CD4-positive, alpha-beta T cell treated with Interleukin-4 for 1 hour (primary cell): ENCODE measurements at places on chromosomes 13 and 19.

GRCh38 chr13:43388282-43389034, 365.1 kb downstream of the DNAJC15 start:
- DNase-seq: no peak

DNA sequence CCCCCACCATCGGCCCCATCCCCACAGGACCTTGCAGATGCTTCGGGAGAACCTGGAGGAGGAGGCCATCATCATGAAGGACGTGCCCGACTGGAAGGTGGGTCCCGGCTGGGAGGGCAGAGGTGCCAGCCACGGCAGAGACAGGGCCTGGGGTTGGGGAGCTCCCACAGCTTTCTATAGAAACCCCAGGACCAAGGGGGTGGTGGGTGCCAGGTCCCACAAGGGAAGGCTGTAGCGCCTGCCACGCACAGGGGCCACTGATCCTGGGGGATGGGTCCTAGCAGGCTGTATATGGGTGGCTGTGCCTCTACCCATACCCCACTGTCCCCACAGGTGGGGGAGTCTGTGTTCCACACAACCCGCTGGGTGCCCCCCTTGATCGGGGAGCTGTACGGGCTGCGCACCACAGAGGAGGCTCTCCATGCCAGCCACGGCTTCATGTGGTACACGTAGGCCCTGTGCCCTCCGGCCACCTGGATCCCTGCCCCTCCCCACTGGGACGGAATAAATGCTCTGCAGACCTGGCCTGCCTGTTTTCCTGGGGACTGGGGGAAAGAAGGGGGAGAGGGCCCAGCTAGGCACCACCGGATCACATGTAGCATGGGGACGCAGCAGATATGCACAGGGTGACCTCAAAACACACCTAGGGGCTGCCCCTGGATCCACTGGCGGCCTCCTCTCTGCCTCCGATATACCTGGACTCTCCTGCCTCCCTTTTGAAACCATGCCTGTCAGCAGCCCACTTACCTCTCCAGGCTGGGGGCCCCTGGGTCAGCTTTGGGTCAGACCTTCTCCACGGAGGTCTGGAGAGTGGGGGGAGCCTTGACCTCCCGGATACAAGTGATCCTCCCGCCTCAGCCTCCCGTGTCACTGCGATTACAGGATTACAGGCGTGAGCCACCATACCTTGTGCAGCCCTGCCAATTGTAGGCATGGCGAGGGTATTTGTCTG, 761 bp upstream of the YJEFN3 start:
- DNase-seq: no peak

DNA sequence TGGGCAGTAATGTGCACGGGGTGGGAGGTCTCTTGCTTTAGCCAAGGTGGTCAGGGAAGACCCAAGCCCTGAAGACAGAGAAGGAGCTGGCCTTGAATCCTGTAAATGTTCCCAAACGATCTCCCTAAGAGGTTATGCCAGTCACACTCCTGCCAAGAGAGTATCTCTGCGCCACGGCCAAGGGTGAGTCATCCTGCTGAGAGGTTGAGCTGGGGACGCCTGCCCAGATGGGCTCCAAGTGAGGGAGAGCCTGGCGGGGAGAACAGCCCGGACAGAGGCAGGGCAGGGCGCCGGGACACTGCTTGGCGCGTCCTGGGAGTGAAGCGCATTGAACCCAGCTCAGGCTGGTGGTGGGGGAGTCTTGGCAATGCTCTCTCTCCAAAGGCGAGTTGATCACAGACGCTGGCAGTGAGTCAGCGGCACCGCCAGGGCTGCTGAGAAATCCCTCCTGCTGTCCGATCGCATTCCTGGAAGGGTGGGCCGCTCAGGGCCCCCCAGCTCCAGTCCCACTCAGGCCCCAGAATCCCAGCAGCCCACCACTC, 16.4 kb downstream of the SULT2B1 start:
- DNase-seq: no peak

DNA sequence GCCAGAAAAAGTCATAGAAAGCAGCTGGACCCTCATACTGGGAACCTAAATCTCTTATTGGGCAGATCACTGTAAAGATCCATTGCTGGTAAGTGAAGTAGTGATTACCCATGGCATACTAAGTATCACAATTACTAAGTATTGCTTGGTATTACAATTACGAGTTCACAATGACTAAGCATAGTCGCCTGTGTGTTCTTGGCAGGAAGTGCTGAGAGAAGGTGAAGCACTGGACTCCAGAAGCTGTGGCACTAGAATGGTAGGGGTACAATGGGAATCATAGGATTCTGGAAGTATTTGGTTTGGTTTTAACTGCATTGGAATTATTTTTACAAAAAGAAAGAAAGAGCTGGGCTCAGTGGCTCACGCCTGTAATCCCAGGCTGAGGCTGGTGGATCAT, 20.3 kb downstream of the LGALS16 start:
- DNase-seq: no peak

- DNase-seq: no peak
Observed at GRCh38 chr13:105063676-105064075, 1471.8 kb downstream of the EFNB2 start.

- DNase-seq: no peak
Observed at GRCh38 chr19:10751109-10751953, 33.5 kb downstream of the DNM2 start.

GRCh38 chr13:82747291-82747690, 1135.0 kb downstream of the SLITRK1 start:
- no peak for DNase-seq

- no peak for DNase-seq
Observed at GRCh38 chr13:83229574-83230305, 652.5 kb downstream of the SLITRK1 start.

GRCh38 chr19:23118400-23118799, 1.6 kb downstream of the ZNF730 start:
- no peak for DNase-seq

DNA sequence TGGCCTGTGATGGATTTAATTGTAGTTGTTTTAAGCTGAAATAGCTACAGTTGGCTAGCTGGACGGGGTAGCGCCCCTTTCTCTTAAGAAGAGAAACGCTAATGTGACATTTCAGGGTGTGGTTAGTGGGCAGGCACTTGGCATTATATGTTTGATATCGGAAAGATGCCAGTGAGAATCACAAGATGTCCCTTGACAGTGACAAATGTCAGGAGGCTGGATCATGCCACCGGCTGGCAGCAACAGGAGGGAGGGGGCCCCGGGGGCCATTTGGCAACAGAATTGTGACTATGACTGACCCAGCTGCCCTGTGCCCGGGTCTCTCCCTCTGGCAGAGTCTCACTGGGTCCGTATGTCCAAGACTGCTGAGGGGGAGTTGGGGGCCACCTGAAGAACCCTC, 4.7 kb downstream of the DCAF15 start:
- no peak for DNase-seq

- peak; percentile 57 for DNase-seq
Observed at GRCh38 chr19:47228168-47228936, 2.6 kb downstream of the BBC3 start.

GRCh38 chr13:36858290-36858689, 39.3 kb downstream of the RFXAP start:
- no peak for DNase-seq

DNA sequence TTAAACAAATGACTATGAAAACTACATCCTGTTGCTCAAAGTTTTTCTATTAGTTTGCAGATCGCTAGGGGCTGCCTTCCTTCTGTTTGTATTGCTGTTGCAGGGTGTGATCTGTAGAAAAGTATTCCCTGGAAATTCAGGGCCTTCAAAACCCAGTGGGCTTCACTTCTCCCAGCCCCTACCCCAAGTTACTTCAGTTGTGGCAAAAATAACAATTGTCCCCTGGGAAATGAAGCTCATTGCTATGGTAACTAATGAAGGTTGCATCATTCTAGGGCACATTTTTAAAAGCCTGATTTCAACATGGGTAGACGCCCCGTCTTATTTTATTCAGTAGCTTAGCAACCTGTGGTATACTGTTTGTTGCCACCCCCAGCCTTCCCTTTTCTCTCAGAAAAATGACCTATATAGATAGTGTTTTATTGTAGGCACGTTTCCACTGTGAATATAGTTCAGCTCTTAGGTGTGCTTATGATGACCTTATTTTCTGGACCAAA, 60.9 kb downstream of the WDFY2 start:
- DNase-seq: peak; percentile 72

GRCh38 chr13:106324444-106324843, 211.0 kb downstream of the EFNB2 start:
- no peak for DNase-seq

- DNase-seq: no peak
Observed at GRCh38 chr13:90968166-90968904, 379.2 kb upstream of the MIR17HG start.

DNA sequence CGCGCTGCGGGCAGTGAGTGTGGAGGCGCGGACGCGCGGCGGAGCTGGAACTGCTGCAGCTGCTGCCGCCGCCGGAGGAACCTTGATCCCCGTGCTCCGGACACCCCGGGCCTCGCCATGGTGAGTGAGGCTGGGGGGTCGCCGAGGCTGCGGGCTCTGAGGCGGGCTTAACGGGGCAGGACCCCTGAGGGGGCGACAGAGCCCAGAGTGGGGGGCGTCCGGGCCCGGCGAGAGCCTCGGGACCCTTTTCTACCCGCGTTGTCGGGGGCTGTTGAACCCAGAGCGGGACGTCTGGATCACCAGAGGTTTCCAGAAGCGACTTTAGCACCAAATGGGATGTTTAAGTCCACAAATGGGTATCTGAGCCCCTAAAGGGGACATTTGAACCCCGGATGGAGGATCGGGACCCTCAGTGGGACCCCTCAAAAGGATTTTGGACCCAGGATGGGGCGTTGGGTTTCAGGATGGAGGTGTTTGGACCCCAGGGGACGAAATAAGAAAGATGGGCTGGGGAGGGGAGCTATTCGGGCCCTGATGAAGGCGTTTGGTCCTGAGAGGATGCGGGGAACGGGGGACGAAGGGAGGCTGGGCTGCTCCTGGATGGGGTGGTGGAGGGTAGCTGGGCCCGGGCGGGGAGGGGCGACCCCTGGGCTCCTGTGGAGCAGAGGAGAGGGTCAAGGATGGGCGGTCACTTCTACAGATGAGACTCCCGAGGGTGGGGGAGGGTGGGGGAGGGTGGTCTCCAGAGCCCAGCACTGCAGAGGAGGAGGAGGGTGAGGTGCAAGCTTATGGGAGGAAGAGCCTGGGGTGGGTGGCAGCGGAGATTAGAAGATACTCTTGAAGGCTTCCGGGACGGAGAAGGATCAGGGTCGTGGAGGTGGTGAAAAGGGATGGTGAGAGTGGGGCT, at the start of gene CALM3:
CALM3 (plus strand) TSS at position 13 of the 907 bp plus-strand sequence; CDS start at position 118, 105 bp downstream.
- no peak for DNase-seq

GRCh38 chr19:33124207-33125098, 7.5 kb upstream of the WDR88 start:
- no peak for DNase-seq

GRCh38 chr19:45186509-45187334, 8.1 kb downstream of the BLOC1S3 start:
- no peak for DNase-seq

DNA sequence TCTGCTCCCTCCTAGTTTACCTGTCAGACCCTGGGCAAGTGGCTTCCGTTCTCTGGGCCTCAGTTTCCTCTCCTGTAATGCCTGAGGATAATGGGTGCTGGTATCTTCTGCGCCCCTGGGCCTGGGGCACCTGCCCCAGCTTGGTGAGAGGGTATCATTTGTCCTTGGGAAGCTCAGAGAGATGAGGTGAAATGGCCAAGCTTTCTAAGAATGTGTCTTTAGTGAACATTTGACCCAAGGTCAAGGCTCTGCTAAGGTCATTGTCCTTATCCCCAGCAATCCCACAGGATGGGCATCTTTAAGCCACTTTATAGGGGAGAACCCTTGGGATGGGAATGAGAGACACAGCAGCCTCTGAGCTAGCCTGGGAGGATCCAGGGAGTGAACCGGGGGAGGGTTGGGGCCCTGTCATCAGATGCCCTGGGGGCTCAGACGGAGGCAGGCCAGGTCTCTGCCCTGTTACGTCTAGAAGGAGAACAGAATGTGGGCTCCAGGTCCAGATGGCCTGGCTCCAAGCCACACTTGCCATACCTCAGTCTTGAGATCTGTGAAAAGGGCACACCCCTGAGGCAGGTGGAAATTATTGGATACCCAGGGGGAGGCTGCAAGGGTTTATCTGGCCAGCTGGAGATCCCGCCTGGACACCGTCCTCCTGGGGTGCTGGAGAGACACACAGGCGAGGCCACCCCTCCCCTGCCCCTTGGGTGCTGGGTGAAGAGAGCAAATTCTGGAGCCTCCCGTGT, 1.1 kb upstream of the NFIC start:
- DNase-seq: no peak

DNA sequence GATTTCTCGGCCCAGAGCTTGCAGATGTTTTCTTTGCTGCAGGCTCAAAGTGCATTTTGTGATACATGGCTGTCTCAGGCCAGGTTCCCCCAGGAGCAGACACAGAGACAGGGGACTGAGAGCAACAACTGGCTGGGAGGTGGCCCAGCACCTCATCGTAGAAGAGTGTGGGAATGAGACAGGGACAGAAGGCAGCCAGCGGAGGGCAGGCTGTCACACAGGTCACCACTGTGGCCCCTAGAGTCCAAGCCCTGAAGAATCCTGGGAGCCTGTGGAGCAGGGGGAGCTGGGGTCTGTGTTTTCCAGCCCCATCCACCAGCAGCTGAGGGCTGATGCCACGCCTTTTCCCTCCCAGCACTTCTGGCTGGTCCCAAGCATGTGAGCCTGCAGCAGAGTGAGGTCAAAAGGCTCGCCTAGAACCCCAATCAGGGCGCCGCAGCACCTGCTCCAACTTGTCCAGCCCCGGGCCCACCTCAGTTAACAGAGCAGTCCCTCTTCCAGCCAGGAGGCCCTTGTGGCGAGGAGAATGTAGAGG, 723.8 kb downstream of the UQCRFS1 start:
- DNase-seq: no peak

DNA sequence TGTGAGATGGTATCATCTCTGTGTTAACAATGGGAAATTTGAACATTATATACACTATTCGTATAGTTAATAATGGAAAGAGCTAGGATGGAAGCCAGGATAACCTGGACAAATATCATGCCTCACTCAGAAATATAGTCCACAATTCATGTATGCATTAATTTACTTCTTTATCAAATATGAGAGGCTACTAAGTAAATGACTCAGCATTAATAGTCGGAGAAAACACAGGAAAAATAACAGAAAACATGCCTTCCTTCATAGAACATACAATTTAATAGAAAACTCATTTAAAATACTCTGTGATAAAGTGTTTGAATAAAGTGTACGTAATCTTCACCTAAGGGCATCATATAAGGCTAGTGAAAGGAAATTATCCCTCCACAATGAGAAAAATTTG, 383.4 kb upstream of the SLITRK5 start:
- DNase-seq: no peak

- peak; percentile 61 for DNase-seq
Observed at GRCh38 chr13:49585220-49586157, at the start of gene RCBTB1. RCBTB1 (minus strand) TSS chr13:49585558; CDS start chr13:49567279, 18,279 bp downstream.

GRCh38 chr19:10237702-10238101, 6.6 kb upstream of the S1PR2 start:
- DNase-seq: no peak

DNA sequence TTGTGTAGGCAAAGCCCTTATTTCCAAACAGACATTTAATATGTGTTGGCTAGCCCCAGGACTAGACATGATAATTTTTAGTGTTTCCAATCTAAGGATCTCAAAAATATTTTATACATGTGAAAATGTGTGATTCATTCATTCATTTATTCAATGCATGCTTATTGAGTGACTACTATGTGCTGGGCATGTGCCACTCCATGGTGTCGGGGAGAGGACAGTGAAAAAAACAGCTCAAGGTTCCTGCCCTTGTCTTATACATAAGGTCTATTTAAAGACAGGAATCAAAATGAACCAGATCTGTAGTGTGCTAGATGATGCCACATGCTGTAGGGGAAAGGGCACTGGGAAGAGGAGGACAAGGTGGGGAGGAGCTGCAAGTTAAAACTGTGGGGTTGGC, 36.5 kb downstream of the GJA3 start:
- DNase-seq: no peak

GRCh38 chr13:75372517-75372916, 109.5 kb downstream of the TBC1D4 start:
- DNase-seq: peak; percentile 54

GRCh38 chr19:42289556-42290041, 12.3 kb upstream of the PRR19 start:
- DNase-seq: no peak
